ENCODE measurements at places on chromosomes 16 and 17. TPM values are rescaled to one million over a fixed set of nuclear protein-coding genes. Genes with fewer than 3 reads are reported as not detected.
A peak's percentile ranks its signal among the peaks of the same experiment; 100 is the strongest.

DNA sequence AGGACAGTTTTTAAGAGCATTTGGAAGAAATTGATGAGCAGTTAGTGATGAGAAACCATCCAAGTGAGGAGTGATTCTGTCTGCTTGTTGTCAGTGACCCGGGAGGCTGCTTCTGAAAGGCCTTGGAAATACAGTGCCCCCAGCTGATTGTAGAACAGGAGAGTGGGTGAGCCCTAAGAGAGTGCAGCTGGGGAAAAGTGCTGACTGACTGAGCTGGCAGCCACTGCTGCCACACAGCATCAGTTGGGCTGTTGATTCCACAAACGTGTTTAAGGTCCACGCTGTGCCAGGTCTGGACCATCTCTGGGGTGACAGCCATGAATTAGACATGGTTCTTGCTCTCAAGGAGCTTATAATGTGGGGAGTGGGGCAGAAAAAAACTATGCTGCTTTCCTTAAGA, 18.9 kb downstream of the NUP93 start:
- DNase-seq: no peak

- peak; percentile 49 for DNase-seq
Measured at GRCh38 chr17:83199500-83200201, 120.2 kb downstream of the METRNL start.

- DNase-seq: no peak
Measured at GRCh38 chr17:79451167-79451566, 159.7 kb downstream of the RBFOX3 start.

DNA sequence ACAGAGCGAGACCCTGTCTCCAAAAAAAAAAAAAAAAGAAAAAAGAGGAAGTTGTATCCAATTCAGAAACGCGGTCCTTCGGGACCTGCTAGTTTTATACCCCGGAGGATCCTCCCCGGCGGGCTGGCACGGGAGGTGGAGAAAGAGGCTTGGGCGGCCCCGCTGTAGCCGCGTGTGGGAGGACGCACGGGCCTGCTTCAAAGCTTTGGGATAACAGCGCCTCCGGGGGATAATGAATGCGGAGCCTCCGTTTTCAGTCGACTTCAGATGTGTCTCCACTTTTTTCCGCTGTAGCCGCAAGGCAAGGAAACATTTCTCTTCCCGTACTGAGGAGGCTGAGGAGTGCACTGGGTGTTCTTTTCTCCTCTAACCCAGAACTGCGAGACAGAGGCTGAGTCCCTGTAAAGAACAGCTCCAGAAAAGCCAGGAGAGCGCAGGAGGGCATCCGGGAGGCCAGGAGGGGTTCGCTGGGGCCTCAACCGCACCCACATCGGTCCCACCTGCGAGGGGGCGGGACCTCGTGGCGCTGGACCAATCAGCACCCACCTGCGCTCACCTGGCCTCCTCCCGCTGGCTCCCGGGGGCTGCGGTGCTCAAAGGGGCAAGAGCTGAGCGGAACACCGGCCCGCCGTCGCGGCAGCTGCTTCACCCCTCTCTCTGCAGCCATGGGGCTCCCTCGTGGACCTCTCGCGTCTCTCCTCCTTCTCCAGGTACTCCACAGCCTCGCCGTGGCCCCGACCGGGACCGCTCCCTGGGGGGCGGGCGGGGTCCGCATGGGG, at the start of gene CDH3:
TSS of gene CDH3 (plus strand) at position 596 of the 779 bp plus-strand sequence. CDS start at position 666, 70 bp downstream.
- no peak for DNase-seq

DNA sequence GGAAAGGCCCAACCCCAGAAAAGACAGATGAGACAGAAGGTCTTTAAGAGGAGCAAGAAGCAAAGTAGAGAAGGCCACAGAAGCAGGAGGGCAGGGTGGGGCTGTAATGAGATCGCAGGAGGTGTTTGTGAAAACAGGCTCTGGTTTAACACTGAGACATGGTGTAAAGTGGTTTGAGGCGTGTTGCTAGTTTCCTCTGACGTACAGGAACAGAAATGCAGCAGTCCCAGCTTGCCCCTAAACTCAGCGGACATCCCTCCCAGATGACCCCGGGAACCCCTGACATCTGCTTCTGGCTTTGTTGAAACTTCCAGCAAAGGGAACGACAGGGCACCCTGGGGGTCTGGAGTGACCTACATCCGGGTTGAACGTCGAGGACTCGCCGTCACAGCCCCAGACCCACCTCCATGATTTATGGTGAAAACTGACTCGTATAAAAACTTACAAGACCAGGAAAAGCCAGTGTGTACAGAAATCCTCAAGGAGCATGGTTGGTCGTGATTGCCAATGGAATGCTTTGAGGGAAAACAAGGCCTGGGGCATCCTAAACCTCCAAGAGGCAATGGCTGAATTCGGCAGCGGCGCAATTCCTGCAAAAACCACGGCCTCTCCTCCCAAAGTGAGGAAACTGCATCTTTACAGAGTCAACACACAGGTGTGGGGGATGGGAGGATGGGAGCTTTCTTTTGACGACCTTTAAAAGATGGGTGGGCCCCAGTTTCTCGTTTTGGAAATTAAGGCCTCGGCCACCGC, 25.8 kb downstream of the LITAF start:
- no peak for DNase-seq

DNA sequence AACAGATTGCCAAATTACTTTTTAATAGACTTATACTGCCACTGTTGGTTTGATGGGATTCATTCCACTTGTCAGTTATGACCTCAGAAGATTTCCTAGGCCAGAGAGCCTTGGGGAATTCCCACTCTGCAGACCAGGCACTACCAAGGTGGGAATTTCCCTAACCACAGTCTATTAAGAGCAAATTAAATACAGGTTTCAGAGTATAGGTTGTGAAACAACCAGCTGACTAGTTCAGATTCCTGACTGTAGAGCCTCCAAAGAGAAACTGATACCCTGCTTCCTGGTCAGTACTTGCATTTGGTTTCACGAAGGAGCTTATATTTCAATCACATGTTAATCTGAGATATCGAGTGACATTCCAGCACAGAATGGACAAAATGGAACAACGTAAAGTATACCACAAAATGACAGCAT, 186.5 kb downstream of the STX8 start:
- peak; percentile 92 for DNase-seq

- no peak for DNase-seq
Measured at GRCh38 chr16:84531671-84532111, 27.2 kb upstream of the MEAK7 start.

- no peak for DNase-seq
Measured at GRCh38 chr17:41347869-41348760, 2.5 kb downstream of the KRT33A start.

- peak; percentile 77 for DNase-seq
Measured at GRCh38 chr17:9432134-9432885, 143.3 kb downstream of the STX8 start.

Gene CIBAR2
- not detected for total RNA-seq

Gene SERPINF2
- 0.40 TPM for total RNA-seq

Gene IL34
- total RNA-seq: 4.1 TPM

Gene TANC2
- 30.4 TPM for total RNA-seq
